Vagina (tissue), 2 donors: ENCODE measurements at places on chromosomes 7 and 10. TPM values are rescaled to one million over a fixed set of nuclear protein-coding genes. Genes with fewer than 3 reads are reported as not detected.

DNA sequence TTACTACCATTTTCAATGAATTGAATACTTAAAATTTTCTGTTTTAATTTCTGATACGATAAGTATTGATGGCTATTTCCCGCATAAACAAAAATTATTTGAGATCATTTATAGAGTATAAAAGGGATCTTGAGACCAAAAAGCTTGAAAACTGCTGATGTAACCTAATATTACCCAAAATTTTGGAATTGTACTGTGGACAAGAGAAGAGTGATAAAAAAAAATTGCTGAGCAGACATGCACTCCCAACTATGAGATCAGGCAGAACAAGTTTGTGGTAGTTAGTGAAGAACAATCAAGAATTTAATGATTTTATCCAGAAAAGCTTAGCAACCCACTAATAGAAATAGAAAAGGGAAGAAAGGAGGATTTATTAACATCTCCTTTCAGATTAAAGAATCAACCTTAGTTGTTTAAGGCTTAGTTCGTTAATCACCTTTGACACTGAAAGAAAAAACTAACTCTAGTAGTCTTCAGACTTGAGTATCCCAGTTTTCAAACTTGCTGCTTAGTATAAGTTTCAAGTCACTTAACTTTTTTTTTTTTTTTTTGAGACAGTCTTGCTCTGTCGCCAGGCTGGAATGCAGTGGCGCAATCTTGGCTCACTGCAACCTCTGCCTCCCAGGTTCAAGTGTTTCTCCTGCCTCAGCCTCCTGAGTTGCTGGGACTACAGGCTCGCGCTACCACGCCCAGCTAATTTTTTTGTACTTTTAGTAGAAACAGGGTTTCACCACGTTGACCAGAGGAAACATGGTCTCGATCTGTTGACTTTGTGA, 50.6 kb upstream of the ZC3HAV1 start:
- no peak for DNase-seq

DNA sequence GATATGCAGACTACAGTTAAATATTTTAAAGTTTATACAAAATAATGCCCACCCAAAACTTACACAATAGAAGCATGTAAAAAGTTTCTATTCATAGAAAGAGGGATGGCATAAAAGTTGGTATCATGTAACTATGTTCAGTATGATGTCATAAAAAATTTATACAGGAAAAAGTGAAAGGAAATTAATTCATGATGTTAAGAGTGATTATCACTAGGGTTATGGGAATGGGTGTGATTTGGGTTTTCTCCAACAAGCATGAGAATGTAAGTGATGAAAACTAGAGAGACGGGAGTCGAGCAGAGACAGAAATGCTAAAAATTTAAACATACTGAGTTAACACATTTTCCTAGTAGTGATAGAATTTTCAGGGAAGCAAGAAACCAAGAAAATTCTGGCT, 52.7 kb downstream of the GDI2 start:
- no peak for DNase-seq

DNA sequence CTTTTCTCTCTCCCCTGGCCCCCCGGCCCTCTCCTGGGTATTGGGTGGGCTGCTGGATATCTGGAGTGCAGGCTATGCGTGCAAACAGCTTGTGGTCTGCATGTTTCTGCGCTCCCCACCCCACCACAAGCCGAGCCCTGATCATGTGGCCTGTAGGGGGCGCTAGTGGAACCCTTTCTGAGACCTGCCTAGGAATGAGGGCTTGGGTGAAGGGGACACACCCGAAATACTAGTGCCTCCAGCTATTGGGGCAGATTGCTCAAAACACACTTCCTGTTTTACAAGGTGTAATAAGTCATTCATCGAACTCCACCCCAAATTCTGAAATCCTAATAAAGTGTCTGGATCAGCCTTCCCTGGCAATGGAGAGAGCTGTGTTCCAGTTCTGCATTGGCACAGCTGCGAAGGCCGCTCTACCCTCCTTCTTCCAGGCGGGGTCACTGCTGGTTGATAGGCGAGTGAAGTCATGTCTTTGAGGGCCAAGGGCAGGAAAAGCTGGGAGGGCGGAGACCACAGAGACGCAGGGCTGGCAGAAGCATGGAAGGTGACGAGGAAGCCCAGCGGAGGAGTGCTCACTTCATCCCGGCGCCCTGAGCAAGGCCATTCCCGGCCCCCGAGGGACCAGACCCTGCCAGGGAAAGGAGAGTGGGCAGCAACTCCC, 19.8 kb upstream of the PRRT4 start:
- no peak for DNase-seq

- no peak for DNase-seq
These were observed 29.8 kb downstream of the COL28A1 start for GRCh38 chr7:7505915-7506314.

- no peak for DNase-seq
These were observed 1.5 kb downstream of the PLEKHA8 start for GRCh38 chr7:30029696-30030095.

DNA sequence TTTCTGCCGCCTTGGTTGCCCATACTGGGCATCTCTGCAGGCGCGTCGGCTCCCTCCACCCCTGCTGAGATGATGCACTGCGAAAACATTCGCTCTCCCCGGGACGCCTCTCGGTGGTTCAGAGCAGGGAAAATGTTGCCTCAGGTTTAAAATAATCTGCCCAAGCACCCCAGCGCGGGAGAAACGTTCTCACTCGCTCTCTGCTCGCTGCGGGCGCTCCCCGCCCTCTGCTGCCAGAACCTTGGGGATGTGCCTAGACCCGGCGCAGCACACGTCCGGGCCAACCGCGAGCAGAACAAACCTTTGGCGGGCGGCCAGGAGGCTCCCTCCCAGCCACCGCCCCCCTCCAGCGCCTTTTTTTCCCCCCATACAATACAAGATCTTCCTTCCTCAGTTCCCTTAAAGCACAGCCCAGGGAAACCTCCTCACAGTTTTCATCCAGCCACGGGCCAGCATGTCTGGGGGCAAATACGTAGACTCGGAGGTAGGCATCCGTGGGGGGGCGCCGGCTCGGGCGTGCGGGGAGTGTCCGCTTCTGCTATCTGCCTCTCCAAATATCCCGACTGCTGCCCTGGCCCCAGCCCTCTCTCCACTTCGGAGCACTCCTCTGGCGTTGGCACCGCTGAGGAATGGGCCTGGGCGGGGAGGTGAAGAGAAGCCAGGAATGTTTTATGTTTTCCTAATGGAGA, at the start of gene CAV1:
CAV1 (plus strand) TSS at position 428 of the 689 bp plus-strand sequence; CDS start at position 455, 27 bp downstream.
- DNase-seq = no peak

DNA sequence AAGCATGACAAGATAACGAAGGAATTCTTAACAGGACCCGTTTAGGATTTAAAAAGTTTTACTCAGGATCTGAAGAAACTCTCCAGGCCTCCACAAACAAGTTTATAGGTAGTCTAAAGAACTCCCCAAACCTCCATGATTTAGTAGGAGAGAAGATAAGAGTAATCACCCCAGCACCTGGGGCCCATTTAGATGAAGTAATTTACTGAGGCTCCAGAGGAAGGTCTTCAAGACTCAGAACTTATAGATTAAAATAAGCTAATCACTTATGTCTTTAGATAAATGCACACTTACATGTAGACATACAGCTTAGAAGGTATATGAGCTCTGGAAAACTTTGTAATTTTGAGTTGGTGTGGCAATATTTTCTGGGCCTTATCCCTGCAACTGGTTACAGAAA, 123.8 kb downstream of the HBP1 start:
- DNase-seq = no peak

GRCh38 chr7:155217634-155218033, 80.0 kb upstream of the INSIG1 start:
- no peak for DNase-seq

- no peak for DNase-seq
These were observed 145.4 kb downstream of the PTPRN2 start for GRCh38 chr7:158442260-158442659.

DNA sequence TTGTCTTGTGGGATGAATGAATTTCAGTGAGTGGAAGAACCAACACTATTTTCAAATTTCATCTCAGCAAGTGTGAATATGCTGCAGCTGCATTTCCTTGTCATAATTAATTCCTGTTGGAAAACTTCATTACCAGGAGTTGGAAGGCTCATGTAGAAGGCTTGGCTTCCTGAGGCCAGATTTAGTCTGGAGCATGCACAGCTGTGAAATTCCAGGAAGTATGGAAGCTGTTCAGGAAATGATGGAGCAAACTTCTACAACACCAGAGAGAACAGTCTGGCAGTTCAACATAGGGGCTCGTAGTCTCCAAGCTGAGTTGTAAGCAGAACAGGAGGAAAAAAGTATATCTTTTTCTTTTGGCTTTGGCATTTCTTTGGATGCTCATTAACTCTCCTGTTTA, 1439.9 kb upstream of the CELF2 start:
- no peak for DNase-seq

GRCh38 chr7:80132594-80132993, 2.0 kb upstream of the GNAI1 start:
- DNase-seq = no peak

DNA sequence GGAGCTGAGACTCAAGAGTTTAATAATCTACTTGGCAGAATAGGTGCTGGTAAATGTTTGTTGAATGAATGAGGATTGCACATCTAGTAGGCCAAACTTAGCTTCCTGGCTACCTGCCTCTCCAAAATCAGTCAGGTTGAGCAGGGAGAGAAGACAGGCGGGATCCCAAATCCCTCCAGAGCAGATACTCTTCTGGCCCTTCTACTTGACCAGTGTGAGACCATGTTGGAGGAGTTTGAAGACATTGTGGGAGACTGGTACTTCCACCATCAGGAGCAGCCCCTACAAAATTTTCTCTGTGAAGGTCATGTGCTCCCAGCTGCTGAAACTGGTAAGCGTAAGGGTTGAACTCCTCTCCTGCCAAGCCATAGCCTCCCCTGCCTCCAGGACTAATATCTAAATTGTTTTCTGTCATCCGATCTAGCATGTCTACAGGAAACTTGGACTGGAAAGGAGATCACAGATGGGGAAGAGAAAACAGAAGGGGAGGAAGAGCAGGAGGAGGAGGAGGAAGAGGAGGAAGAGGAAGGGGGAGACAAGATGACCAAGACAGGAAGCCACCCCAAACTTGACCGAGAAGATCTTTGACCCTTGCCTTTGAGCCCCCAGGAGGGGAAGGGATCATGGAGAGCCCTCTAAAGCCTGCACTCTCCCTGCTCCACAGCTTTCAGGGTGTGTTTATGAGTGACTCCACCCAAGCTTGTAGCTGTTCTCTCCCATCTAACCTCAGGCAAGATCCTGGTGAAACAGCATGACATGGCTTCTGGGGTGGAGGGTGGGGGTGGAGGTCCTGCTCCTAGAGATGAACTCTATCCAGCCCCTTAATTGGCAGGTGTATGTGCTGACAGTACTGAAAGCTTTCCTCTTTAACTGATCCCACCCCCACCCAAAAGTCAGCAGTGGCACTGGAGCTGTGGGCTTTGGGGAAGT, 2.2 kb upstream of the MBLAC1 start:
- no peak for DNase-seq

- DNase-seq = no peak
These were observed 6.1 kb upstream of the RELN start for GRCh38 chr7:103995554-103995953.

- no peak for DNase-seq
These were observed 64.4 kb downstream of the GRB10 start for GRCh38 chr7:50718311-50718710.

GRCh38 chr7:119963654-119964053, 309.3 kb upstream of the KCND2 start:
- no peak for DNase-seq

- DNase-seq = no peak
These were observed 172.0 kb downstream of the PRPF18 start for GRCh38 chr10:13758756-13759155.

- DNase-seq = no peak
These were observed 11.4 kb upstream of the RBM20 start for GRCh38 chr10:110632591-110633215.

GRCh38 chr7:22181663-22182062, 175.3 kb downstream of the RAPGEF5 start:
- no peak for DNase-seq

DNA sequence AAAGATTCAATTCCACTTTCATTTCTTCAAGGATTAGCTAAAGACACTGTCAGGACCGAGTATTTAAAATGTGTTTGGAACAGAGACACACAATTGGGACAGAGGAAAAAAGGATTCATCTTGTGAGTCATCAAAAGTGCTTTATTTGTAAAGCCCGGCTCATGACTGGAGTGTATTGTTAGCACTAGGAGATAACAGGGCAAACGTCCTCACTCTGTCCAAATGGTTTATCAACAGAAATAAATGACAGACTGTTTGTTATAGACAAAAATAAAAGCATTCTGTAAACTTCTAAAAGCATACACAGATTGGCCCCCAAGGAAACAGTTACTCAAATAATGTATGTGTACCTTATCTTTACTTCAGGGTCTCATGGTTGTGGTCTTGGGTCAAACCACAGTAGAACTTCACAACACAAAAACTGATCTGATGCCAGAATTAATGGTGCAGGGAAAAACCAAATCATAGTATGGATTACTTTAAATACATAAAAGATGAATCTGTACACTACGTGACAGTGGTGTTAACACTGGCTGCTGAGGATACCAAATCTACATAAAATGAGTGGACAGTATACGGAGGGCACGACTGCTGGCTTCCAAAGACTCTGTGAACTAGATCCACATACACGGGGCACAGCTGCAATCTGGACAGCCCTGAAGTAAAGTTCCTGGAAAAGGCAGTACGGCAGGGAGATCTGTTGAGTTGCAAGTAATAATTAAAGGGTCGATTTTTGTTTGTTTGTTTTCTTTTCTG, 179.4 kb downstream of the PIP4K2A start:
- no peak for DNase-seq

DNA sequence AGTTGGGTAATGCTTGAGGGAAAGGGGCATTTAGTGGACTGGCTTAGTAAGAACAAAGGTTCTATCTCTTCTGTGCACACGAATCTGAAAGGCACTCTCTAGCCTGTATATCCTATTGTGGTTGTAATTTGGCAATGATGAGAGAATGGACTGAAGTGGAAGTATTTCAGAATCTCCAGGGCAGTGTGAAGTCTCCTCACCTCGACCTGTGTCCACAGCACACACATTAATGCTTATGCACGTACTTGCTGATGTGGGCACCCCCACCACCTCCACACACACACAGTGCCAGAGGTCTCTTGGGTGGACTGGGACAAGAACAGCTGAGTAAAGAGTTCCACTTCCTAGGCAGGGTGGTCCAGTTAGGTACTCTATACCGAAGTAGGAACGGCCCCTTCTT, 6.9 kb downstream of the SMC3 start:
- no peak for DNase-seq

DNA sequence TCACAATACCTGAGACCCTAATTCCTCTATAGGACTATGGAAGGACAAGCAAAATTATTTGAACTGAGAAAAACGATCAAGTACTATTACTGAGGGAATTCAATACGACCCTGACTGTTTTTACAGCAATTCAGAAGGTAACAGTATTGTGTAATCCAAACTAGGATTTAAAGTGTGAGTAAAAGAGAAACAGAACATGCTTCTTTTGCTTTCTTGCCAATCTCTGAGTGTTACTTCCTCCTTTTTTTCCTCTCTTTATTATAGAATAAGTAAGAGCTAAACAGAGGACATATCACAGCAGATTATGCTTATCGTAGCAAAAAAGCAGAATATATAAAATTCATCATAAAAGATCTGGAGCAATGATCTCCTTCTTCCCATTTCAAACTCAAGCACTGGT, 292.1 kb downstream of the THSD7A start:
- DNase-seq = no peak

Gene SNX10
- 5.2 TPM for total RNA-seq

Gene CHST12
- total RNA-seq = 26.3 TPM

Gene NCF1
- total RNA-seq = not detected

Gene PRSS37
- not detected for total RNA-seq

Gene OR13A1
- not detected for total RNA-seq

Gene NODAL
- not detected for total RNA-seq

Gene ANXA8L1
- 179 TPM for total RNA-seq

Gene ARL5B
- 11.8 TPM for total RNA-seq
